ENCODE measurements at places on chromosomes 16 and 17. TPM values are rescaled to one million over a fixed set of nuclear protein-coding genes. Genes with fewer than 3 reads are reported as not detected.
A peak's percentile ranks its signal among the peaks of the same experiment; 100 is the strongest.

DNA sequence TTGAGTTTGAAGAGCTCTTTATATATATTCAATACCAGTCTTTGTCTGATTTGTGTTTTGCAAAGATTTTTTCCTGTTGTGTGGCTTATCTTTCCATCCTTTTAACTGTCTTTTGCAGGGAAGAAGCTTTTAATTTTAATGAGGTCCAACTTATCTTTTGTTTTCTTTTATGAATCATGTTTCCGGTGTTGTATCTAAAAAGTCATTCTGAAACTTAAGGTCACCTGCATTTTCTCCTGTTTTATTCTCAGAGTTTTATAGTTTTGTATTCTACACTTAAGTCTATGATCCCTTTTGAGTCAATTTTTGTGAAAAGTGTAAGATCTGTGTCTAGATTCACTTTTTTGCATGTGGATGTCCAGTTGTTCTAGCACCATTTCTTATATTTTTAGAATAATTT lies 24.6 kb upstream of the COX10 start:
- DNase-seq = no peak

- no peak for DNase-seq
Measured at GRCh38 chr17:28173801-28174200, 131.3 kb downstream of the NLK start.

DNA sequence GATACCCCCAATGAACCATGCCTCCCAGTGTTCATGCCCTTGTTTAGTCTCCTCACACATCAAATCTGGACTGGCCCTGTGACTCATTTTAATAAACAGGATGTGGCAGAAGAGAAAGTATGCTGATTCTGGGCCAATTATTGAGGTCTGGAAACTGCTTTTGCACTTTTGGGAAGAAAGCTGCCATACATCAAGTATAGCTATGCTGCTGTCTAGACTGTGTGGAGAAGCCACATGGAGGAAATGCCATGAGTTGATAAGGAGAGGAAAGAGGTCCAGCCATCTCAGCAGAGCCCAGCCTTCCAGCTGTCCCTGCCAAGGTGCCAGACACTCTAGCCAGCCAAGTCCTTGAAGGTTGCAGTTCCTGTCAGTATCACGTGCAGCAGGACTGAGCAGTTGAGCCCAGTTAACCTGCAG lies 16.7 kb downstream of the RPRML start:
- peak; percentile 61 for DNase-seq

DNA sequence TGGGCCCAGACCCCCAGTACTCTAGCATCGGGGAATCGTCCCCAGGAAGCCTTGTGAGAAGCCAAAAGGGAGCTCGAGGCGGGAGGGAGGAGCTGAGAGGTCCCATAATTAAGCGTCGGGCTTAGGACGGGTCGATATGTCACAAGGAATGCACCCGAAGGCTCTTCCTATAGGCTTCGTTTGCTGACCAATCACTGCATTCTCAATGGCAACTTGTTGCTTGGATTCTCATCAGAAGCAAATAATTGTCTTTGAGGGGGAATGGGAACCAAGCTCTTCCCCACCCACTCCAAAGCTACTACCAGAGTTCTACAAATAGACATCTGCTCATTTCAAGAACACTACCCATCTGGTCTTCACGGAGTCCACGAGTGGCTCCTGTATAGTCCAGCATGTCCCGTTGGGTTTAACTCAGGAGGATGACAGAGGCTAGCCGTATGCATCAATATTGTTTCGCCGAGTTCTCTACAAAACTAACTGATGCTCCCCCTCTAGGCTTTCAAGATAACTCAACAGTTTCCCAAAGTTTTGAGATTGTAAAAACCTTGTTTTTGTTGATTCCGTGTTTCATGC lies 628 bp upstream of the BLMH start:
- DNase-seq = no peak

GRCh38 chr16:53130159-53131049 lies 75.6 kb downstream of the CHD9 start:
- DNase-seq = peak; percentile 94

GRCh38 chr17:51435641-51436091 lies 175.3 kb downstream of the UTP18 start:
- peak; percentile 55 for DNase-seq

DNA sequence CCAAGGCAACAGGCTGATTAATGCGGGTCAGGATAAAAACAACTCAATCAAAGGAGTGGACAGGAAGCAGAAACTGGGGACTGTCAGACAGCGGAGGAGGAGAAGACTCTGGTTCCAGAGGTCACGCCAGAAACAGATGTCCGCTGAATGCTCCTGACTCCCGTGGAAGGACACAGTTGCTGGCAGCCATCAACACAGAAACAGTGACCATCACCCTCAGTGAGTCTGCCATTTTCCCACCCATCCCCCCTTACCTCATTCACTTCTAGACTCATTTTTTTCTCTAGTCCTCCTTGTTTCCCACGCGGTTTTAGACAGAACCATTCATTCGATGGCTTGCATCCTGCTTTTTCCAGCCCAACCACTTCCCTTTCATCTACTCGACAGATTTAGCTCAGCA lies 40.9 kb downstream of the DHRS7C start:
- DNase-seq = no peak

DNA sequence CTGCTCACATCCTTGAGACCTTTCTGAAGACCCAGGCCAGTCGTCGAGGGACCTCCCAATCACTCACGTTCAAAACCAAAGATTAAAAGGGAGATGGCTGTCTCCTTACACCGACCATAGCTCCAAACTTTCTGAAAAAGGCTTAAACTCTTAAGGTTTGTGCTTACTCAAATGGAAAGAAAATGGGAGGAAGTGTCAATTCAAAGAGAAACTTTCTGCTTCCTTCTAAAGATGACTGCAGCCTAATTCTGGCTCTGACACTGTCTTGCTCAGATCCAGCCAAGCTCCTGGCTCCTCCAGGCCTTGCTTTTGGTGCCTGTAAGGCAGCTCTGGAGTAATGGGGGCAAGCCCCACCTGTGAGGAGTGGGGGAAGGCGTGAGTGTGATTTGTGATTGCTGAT lies 54.9 kb upstream of the WSB1 start:
- no peak for DNase-seq

GRCh38 chr16:3092501-3092941 lies 6.6 kb downstream of the ZSCAN10 start:
- DNase-seq = no peak

- DNase-seq = no peak
Measured at GRCh38 chr16:24906199-24906808, 60.5 kb downstream of the SLC5A11 start.

GRCh38 chr17:34169496-34169895 lies 85.6 kb upstream of the CCL2 start:
- no peak for DNase-seq

ATP2A1 gene
- not detected for total RNA-seq

TIMP2 gene
- 119 TPM for total RNA-seq

BTBD17 gene
- total RNA-seq = not detected

TMEM238L gene
- not detected for total RNA-seq

Measured in HT1080 (cell line).